ENCODE measurements at places on chromosomes 6 and 20.

- peak; percentile 27 for DNase-seq
Observed at GRCh38 chr6:15398633-15399275, 152.9 kb downstream of the JARID2 start.

- no peak for DNase-seq
Observed at GRCh38 chr6:45026003-45026516, 302.1 kb upstream of the RUNX2 start.

DNA sequence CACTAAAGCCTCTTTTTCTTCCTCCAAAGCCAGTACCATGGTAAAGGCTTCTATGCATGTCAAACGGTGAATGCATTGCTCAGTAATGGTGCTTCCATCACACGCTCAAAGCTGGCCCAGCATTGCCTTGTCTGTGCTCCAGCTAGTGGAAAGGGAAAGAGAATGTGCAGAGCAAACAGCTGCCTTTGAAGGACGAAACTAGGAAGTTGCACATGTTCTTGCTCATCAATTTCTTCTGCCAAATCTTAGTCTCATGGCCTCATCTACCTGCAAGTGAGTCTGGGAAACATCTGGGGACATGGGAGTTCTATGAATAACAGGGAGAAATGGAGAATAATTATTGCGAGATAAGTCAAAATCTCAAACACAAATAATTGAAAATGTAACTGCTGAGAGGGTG is 216.5 kb upstream of the SSTR4 start:
- no peak for DNase-seq

DNA sequence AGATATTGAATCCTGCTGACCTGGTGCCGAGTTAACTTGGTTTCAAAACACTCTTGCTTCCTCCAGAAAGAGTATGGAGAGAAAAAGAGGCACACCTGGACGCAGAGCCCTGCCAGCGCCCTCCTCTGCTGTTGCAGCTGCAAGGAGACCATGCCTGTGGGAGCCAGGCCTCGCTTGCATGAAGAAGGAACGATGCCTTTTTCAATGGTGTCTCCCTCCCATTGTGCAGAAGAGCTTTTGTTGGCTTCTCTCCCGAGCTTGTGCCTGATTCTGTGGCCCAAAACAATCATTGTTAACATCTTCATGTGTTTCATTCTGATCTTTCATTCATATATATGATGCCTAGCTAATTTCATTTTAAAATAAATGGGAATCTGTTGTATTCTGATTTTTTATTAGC is 98.1 kb downstream of the FAM120B start:
- no peak for DNase-seq

- DNase-seq, result no peak
Observed at GRCh38 chr6:46969206-46969605, 47.5 kb upstream of the ADGRF5 start.

DNA sequence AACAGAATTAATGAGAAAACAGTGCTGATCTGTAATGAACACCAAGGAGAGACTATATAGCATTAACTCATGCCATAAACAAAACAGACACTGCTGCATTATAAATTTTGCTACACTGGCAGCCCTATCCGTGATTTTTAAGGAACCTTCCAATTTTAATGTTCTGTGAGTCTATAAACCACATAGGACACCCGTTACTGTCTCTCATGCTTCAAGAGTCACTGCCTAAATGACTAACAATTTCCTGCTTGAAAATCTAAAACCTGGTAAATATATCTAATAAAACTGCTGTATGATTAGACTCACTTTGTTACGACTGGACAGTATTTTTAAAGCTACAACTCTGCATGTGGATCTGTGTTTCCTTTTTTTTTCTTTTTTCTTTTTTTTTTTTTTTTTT is 8.7 kb downstream of the CHD6 start:
- DNase-seq, result no peak

GRCh38 chr20:45323731-45324130 is 15.6 kb upstream of the MATN4 start:
- no peak for DNase-seq

- no peak for DNase-seq
Observed at GRCh38 chr6:136764517-136764993, 27.7 kb downstream of the MAP3K5 start.

DNA sequence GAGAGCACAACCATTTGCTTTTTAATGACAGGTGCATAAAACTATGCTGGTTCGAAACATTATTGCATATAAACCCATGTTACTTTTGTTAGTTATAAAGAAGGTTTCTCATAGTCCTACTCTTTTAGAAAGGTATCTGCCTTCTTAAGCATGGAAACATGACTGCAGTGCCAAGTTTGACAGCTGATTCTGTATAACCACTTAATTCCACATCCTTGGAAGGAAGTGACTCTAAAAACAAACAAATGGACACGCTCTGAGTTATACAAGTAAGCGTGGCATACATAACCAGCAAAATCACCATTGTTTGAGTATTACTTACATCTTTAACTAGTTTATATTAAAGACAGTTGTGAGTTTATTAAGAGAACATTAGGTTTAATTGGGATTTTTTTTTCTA is 125.0 kb upstream of the HDGFL1 start:
- DNase-seq, result no peak

- DNase-seq, result no peak
Observed at GRCh38 chr6:75331151-75331550, 46.6 kb upstream of the TMEM30A start.

GRCh38 chr20:62898970-62899632 is 27.2 kb downstream of the DIDO1 start:
- no peak for DNase-seq

- DNase-seq, result no peak
Observed at GRCh38 chr20:37921341-37921929, 18.5 kb downstream of the VSTM2L start.

- no peak for DNase-seq
Observed at GRCh38 chr6:16514249-16514648, 247.0 kb downstream of the ATXN1 start.

GRCh38 chr20:34954904-34955230 is 739 bp downstream of the GSS start:
- no peak for DNase-seq

- DNase-seq, result no peak
Observed at GRCh38 chr6:7664003-7664402, 61.9 kb upstream of the BMP6 start.

GRCh38 chr6:148566664-148567350 is 180.0 kb upstream of the UST start:
- no peak for DNase-seq

DNA sequence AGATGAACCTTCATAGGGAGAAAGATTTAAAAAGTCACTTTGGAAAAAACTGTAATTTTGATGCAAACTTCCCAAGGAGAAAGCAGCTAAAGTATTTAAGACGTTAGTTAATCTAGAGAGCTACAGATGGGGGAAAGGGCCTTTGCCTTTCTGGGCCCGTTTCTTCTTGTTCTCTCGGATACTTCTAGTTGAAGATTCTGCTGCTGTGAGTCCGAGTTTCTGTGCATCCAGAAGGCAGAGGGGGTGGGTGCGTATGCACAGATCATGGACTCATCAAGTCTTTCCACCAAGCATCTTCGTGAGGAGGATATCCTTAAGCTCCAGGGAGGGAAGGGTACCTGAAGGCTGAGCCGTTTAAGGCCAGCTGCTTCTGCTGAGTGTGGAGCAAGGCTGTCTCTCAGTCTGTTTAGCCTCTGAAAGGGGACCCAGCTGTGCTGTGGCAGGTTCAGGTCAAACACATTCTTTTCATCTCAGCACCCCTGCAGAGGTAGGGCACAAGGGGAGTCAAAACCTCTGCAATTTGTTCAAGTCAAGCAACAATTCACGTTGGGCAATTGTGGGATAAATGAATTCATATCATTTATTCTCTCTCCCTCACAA is 4.3 kb downstream of the LAMP5 start:
- no peak for DNase-seq

GRCh38 chr20:46640044-46640443 is 11.2 kb downstream of the SLC13A3 start:
- DNase-seq, result peak; percentile 62

GRCh38 chr6:105587349-105588122 is 184.7 kb upstream of the PREP start:
- DNase-seq, result no peak

DNA sequence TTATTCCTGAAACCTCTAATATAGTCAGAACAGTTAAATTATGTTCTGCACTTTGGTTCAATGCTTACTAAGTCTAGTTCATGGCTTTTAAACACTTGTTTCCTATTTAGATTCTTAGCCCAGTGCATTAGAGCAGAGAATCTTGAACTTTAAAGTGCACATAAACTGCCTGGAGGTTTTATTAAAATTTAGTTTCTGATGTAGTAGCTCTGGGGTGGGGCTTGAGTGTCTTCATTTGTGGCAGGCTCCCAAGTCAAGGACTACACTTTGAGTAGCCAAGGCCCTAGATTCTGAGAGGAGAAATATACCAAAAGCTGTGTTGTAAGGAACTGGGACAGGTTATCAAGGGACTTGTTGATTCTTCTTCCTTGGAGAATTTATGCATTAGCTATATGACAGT is 1604.2 kb downstream of the KHDRBS2 start:
- no peak for DNase-seq

DNA sequence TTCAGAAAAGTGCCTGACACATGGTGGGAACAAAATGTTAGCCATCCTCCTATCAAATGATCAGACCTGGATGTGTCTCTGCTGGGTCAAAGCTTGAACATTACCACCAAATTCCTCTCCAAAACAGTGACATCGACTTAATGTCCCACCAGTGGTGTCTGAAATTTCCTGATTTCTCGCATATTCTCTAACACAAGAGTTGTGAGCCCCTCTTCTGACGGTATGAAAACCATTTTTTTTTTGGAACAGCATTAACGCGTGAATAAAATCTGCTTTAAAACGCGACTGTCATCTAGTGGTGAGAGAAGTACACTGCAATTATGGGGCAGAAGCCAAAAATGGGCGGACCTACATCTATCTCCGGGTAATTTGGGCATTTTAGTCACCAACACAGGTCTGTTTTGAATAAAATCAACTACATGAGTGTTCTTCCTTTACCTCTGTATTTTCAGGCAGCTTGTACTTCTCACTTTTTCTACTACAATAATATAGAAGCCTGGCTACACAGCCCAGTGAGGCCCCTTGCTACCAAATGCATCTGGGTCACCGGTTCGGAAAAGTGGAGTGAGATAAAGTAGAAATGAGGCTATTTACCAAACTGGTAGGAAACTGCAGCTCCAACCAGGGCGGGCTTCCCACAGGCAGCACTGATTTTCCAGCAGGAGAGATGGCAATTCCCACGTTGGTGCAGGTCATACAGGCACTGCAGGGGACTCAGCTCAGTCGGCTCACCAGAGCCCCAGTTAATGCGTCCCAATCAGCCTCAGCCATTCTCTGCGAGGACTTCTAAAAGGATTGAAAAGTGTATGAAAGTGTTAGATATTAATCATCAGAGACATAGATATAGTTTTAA is 27.4 kb downstream of the MGME1 start:
- no peak for DNase-seq

DNA sequence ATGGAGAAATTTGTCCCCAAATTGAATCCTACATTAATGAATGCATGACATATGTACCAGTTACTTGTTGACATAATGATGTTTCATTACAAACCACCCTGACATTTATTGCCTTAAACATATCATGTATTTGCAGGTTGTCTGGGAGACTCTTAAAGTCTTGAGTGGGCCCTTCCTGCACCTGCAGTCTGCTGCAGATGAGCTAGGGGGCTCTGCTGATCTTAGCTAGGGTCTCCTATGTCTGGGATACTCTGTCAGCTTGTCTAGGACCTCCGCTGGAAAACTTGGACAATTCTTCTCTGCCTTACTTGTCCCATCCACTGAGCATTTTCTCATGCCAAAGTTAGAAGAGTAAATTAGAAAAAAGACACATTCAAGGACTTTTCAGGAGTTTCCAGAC is 581.6 kb downstream of the HAO1 start:
- no peak for DNase-seq

- no peak for DNase-seq
Observed at GRCh38 chr6:132122871-132123270, 171.7 kb upstream of the CCN2 start.

DNA sequence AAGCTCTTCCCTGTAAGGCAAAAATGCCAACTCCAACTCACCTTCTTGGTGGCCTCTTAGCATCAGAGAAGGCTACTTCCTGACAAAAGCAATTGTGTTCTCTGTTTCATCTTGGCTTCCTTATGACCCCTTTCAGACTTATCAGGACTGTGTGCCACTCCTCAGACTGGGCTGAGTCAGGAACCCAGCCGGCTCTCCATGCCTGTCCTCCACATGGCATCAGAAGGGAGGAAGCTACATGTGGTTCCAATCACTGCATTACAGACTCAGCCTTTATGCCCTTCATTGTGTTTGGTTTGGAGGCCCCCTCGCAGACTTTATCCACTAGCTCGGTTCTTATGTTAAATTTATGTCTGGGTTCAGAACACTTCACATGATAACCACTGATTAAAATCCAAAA is 142.5 kb downstream of the SLC24A3 start:
- no peak for DNase-seq

DNA sequence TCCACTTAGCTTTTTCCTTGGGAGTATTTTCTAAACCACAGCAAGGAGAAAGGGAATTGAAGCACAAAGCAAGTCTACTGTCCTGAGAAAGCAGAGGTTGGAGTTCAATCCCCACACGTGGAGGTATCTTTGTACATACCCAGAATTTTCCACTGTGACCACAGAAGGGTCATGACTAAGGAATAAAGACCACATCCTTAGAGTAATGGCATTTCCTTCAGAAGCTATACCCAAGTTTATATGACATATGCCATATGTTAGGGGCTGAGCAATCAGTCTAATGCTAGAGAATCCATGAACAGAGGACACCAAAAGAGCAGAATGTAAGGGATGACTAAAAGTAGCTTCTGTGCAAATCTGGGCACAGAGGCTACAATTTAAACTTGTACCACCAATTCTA is 46.4 kb downstream of the ATG5 start:
- DNase-seq, result no peak

- no peak for DNase-seq
Observed at GRCh38 chr20:38612751-38613515, 11.3 kb downstream of the ARHGAP40 start.

- no peak for DNase-seq
Observed at GRCh38 chr20:20466341-20466879, 98.5 kb downstream of the INSM1 start.

GRCh38 chr6:98657764-98658163 is 176.6 kb upstream of the POU3F2 start:
- DNase-seq, result no peak

- DNase-seq, result no peak
Observed at GRCh38 chr6:29762781-29763214, 39.6 kb downstream of the HLA-F start.

- no peak for DNase-seq
Observed at GRCh38 chr6:127290391-127291265, 24.0 kb downstream of the RNF146 start.

- no peak for DNase-seq
Observed at GRCh38 chr6:52868240-52868639, 27.6 kb upstream of the GSTA5 start.

- no peak for DNase-seq
Observed at GRCh38 chr20:4920655-4921054, 80.7 kb downstream of the SLC23A2 start.

- DNase-seq, result no peak
Observed at GRCh38 chr6:45625191-45625664, 247.5 kb upstream of the SUPT3H start.

GRCh38 chr6:8057793-8058192 is 6.4 kb downstream of the BLOC1S5 start:
- no peak for DNase-seq

- no peak for DNase-seq
Observed at GRCh38 chr6:67287566-67287965, 1347.5 kb upstream of the ADGRB3 start.

GRCh38 chr6:30882204-30882758 is 2.0 kb upstream of the DDR1 start:
- no peak for DNase-seq
